ENCODE measurements at places on chromosomes 11 and 22.
A peak's percentile ranks its signal among the peaks of the same experiment; 100 is the strongest.

- peak; percentile 54 for DNase-seq
Measured at GRCh38 chr11:61827571-61828378, at the start of gene FADS2. TSS of gene FADS2 (plus strand) at chr11:61828300. CDS start at chr11:61828391, 91 bp downstream.

DNA sequence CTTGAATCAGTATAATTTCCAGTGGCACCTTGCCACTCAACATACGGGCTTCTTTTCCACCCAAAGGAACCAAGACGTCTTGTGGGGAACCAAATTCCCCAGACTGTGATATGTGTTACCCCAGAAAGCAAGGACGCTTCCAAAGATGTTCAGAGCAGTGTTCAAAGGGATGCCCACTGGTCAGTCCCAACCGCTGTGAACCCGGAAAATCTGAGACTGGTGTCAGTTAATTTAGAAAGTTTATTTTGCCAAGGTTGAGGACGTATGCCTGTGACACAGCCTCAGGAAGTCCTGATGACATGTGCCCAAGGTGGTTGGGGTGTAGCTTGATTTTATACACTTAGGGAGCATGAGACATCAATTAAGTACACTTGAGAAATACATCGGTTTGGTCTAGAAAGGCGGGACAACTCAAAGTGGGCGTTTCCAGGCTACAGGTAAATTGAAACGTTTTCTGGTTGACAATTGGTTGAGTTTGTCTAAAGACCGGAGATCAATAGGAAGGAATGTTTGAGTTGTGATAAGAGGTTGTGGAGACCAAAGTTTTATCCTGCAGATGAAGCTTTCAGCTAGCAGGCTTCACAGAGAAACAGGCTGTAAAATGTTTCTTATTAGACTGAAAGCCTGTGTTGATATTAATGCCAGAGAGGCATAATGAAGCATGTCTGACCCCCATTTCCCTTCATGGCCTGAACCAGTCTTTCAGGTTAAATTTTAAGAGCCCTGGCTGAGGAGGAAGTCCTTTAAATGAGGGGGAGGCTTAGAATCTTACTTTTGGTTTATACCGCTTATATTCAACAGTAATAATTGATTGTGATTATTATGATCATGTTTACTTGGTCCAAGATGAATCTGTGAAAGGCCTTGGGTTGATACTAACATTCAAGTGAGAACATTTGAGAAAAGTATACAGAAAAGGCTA, 6.8 kb downstream of the APOL3 start:
- DNase-seq, result no peak

GRCh38 chr22:41216984-41217383, 11.9 kb downstream of the L3MBTL2 start:
- no peak for DNase-seq

DNA sequence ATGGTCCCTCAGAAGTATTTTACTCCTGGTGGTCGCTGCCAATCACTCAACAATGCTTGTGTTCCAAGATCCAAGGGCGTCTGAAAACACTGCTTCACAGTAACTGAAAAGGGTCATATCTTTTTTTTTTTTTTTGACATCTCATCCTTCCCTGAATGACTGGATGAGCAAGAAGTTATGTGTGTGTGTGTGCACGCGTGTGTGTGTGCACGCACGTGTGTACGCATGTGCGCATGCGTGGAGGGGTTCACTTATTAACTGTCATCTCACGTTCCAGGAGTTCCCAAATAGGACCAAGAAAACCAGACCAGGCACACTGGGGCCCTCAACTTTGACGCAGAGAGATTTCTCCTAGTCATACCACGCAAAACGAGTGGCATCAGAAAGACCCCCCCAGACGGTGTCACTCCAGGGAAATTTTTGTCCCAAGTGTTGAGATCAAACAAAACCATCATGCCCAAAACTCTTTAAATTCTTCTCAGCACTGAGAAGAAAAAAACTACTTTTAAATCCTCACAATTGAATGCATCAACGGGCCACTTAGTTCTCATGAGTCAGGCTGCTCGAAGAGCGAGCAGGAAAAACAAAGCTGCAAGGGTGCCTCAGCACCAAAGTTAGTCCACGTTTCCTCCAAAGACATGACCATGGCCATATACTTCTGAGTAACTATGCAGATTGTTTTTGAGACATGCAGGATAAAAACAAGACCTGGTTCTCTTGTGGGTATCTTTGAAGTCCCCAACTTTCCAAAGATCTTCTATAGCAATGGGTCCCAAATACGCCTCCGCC, 12.9 kb downstream of the MN1 start:
- DNase-seq, result no peak

DNA sequence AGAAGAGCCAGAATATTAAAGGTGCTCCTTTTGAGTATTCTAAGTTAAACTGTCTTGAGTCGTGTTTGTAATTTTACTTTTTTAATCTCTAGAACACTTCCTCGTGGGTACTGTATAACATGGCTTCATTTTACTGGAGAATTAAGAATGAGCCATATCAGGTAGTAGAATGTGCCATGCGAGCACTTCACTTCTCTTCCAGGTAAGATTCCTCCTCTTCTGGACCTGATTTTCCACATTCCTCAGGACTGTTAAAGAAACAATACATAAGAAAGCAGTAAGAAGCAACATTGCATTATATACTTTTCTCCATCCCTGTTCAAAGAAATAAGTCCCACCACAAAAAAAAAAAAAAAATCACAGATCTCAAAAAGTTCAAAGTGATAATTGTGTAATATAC, 37.9 kb downstream of the TTC17 start:
- DNase-seq, result no peak
